ENCODE measurements at places on chromosomes 13 and 19. TPM values are rescaled to one million over a fixed set of nuclear protein-coding genes. Genes with fewer than 3 reads are reported as not detected.

GRCh38 chr13:41916173-41916954, 44.5 kb downstream of the VWA8 start:
- no peak overlapping the region for H3K4me3 ChIP-seq
- H3K4me1 ChIP-seq: peaks cover 9% of the 10 kb centered on the region
- H3K27me3 ChIP-seq: no peaks in the 10 kb centered on the region
- peaks cover under 1% of the 10 kb centered on the region for H3K36me3 ChIP-seq
- DNase-seq: no peak
- H3K27ac ChIP-seq: no peak overlapping the region

DNA sequence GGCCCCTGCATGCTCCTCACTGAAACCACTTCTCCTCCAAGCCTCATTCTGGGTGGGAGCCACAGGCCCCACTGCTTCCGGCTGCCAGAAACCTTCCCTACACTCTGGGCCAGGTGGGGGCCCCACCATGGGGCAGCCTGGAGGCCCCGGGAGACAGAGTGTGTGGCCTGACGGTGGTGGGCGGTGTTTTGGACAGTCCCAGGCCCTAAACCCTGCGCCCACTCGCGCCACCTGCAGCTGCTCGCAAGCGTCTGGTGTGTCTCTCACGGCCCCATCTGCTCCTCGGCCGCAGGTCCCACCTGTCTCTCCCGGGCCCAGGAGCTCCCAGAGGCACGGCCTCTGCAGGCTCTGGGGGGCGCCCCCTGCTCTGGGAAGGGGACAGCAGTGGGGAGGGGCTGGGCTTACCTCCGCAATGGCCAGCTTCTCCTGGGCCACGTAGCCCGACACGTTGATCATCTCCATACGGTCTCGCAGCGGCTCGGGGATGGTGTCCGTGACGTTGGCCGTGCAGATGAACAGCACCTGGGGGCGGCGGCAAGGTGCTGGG, 5.6 kb downstream of the RPL36 start:
- H3K27ac ChIP-seq: no peak overlapping the region
- no peaks in the 10 kb centered on the region for H3K27me3 ChIP-seq
- peaks cover 5% of the 10 kb centered on the region for H3K4me1 ChIP-seq
- H3K4me3 ChIP-seq: no peak overlapping the region
- peaks cover 8% of the 10 kb centered on the region for H3K36me3 ChIP-seq
- no peak for DNase-seq

SULT2A1 gene
- total RNA-seq: not detected

- no peak for DNase-seq
- H3K4me1 ChIP-seq: peaks cover 25% of the 10 kb centered on the region
- H3K4me3 ChIP-seq: no peak overlapping the region
- H3K27ac ChIP-seq: no peak overlapping the region
- H3K36me3 ChIP-seq: no peaks in the 10 kb centered on the region
Observed at GRCh38 chr13:33183431-33184111, 102.0 kb downstream of the STARD13 start.
